Occipital lobe (tissue), 3 donors: ENCODE measurements at places on chromosomes 4 and X. TPM values are rescaled to one million over a fixed set of nuclear protein-coding genes. Genes with fewer than 3 reads are reported as not detected.

The PARM1 gene
- 8.6 TPM for total RNA-seq

The BEX1 gene
- total RNA-seq = 103 TPM

The ADGRG4 gene
- total RNA-seq = not detected

The NSUN7 gene
- 4.4 TPM for total RNA-seq

The PASD1 gene
- not detected for total RNA-seq

The PAGE2 gene
- total RNA-seq = not detected

The GPM6B gene
- 418 TPM for total RNA-seq

The PCYT1B gene
- 22.5 TPM for total RNA-seq

The FRMPD3 gene
- 1.7 TPM for total RNA-seq

The ITIH6 gene
- not detected for total RNA-seq

The DCAF12L1 gene
- total RNA-seq = 0.47 TPM

The MAGED4B gene
- 119 TPM for total RNA-seq

The SLC25A6 gene
- 126 TPM for total RNA-seq

The RAI2 gene
- total RNA-seq = 3.1 TPM

The MAGED4 gene
- 46.2 TPM for total RNA-seq

The GAGE1 gene
- not detected for total RNA-seq

The CACNA1F gene
- not detected for total RNA-seq
